DMS79 treated with DMSO at 0.1 percent for 48 hours (cell line): ENCODE measurements at places on chromosomes 3 and 15.

DNA sequence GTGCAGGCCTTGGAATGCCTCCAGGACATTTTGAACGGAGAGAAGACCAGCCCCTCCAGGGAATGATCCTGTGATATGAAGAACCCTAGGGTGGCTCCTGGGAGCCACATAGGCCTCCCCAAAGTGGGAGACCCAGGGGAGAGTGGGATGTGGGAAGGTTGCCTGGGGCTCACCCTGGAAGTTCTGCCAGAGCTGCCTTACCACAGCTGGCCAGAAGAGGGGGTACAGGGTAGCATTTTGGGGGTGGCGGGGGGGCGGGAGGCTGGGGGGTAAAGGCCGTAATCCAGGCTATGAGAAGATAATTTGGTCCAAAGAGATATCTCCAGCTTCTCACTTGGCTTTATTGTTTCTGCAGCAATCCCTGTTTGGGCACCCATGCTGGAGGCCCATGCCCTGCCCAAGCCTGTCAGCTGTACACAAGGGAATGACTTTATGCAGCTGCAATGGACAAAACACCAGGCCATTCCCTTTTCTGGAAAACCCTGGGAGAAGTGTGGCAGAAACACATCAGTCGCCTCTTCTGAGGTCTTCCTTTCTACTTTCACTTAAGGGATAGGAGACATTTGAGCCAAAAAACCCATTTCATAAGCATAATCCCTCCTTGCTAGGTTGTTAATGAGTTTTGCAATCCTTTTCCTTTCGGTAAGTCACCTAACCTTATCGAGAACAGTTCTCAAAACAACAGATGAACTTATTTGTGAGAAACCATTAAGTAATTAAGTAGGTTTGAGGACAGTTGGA lies 11.0 kb upstream of the MUSTN1 start:
- no peak for DNase-seq

DNA sequence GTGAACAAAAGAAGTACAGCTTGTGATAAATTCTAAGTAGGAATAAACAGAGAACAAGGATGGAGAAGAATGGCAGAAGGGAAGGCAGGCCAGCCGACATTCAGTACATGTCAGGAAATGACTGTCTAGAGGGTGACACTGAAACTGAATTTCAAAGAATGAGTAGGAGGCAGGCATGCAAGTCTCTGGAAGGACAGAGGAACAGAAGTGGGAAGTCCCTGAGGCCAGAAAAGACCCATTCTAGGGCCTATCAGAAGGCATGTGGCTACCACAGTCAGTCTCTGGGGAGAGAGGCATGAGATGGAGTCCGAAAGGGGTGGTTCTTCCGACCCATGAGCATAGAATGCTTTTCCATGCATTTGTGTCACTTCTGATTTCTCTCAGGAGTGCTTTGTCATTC lies 243.5 kb upstream of the UBE2E2 start:
- no peak for DNase-seq

DNA sequence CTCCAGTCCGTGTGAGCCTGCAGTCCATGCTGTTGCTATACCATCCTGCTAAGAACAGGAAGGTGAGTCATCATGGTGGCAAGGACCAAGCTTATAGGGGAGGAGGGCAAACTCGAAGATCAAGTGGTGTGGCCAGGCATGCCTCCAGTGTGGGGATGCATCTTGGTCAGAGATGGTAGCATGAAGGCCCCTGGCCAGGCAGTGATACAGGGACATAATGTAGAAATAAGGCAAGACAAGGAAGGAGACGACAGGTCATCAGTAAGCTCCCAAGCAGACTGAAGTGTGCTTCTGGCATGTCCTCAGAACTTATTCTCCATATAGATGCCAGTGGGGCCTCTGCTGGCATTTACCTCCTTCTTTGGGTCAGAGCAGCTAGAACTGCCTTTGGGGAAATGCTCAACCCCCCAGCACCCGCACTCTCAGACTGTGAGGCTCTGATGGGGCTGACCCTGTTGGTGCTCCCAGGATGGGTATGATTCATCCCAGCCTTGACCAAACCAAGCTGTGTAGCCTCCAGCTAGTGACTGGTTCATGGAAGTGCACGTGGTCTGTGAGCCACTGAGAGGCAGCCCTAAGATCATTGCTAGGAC lies 52.5 kb upstream of the ATP2B2 start:
- no peak for DNase-seq

DNA sequence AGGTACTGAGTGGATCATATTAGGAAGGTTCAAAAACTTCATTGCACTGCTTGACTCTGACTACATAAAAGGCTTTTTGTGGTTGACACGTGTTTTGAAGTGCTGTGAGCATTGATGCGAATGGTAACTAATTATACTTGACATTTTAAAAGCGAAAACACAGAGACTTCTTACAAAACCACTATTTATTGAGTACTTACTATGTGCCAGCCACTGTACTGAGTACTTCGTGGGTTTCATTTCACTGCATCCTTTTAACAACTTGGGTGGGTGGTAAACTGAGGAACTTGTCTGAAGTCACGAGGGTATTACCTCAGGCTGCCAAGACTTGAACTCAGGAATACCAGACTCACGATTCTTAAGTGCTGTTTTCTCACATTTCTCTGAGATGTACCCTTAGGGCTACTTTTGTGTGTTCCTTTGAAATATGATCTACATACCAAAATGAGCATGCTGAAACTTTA lies 45.3 kb upstream of the PPP4R2 start:
- peak; percentile 22 for DNase-seq

DNA sequence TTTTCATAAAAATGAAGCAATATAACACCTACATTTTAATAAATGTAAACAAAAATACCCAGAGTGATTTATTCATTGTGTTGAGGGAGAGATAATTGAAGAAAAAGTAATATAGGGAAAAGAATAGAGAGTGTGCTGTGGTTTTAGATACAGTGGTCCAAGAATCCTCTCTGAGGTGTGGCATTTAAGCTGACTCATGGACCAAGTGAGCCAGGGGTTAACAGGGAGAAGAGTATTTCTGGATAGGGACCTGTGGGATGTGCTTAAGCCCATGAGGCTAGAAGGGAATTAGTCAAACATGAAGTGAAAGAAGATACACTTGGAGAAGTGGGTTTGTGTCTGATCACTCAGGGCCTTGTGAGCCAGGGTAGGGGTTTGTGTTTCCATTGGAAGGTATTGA lies 680.7 kb upstream of the GRM7 start:
- DNase-seq = no peak

- DNase-seq = no peak
Observed at GRCh38 chr3:175432376-175433025, 573.4 kb downstream of the NAALADL2 start.

GRCh38 chr3:9917820-9918219 lies 922 bp downstream of the IL17RC start:
- DNase-seq = no peak
